ENCODE measurements at places on chromosomes 3 and 15.

DNA sequence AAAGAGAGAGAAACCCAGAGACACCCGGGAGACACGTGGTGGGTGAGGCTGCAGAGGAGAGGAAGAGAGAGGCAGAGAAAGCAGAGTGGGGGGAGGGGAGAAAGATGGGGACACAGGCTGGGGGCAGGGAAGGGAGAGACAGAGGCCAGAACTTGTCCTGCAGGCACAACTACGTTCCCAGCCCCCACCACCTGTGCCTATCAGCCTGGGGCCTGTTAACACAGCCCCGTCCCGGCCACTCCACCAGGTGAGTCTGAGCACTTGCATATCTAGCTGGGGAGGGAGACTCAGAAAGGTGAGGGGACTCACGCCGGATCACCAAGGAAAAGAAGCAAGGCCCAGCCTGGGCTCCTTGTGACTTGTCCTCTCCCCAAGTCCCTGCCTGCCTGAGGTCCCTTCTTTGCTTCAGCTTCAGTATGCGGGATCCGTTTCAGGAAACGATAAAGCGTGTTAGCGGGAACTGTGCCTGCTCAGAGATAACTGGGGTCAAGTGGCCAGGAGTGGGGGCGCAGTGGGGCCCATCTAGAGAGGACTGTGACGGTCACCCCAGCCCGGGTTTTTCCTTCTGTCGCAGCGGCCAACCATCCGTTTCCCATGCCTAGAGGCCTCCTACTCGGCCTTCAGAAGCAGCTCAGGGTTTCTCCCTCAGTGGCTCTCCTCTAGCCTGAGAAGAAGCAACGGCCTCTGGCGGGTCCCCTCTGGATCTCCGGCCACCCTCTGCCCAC is 10.3 kb downstream of the LINGO1 start:
- DNase-seq, result no peak

GRCh38 chr15:55237219-55238130 is 40.7 kb upstream of the RSL24D1 start:
- no peak for DNase-seq

GRCh38 chr15:36401586-36401966 is 177.8 kb upstream of the CDIN1 start:
- no peak for DNase-seq

GRCh38 chr3:52454938-52455282 is 494 bp upstream of the NISCH start:
- no peak for DNase-seq

DNA sequence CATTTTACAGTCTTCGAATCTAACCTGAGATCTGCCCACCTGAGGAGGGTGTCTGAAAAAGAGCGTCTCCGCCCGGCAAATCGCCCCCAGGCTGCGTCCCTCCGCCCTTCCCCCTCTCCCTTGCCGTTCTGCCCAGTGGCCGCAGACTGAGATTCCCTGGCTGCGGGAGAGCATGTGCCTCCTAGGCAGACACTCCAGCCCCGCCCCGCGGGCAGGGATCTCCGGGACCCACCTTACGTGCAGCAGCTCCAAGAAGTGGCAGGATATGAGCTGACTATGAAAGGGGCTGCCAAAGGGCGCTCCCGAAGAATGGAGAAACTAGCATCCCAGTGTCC is 2.7 kb upstream of the WNT5A start:
- DNase-seq, result no peak

DNA sequence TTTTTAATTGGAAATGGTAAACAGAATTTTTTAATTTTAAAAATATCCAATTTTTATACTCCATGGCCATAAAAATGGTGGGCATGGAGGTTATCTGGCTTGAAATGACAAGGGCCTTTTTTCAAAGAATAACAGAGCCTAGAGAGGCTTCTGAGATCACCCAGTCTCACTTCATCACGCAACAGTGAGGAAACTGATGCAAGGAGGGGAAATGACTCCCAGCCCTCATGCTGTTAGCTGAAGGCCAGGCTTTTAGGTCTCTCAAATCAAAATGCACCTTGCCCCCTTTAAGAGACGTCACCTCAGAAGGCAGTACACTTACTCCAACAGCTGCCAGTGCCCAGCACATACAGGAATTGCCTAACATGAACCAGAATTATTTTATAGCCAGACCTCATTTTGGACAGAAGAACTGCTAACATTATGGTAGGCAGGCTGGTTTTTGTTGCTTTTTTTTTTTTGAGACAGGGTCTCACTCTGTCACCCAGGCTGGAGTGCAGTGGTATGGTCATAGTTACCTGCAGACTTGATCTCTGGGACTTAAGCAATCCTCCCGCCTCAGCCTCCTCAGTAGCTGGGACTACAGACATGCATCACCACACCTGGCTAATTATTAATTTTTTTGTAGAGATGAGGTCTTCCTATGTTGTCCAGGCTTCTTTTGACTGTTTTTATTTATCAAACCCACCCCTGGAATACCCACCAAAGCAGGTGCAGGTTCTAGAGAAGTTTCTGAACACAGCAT is 9.1 kb downstream of the RAB43 start:
- no peak for DNase-seq

DNA sequence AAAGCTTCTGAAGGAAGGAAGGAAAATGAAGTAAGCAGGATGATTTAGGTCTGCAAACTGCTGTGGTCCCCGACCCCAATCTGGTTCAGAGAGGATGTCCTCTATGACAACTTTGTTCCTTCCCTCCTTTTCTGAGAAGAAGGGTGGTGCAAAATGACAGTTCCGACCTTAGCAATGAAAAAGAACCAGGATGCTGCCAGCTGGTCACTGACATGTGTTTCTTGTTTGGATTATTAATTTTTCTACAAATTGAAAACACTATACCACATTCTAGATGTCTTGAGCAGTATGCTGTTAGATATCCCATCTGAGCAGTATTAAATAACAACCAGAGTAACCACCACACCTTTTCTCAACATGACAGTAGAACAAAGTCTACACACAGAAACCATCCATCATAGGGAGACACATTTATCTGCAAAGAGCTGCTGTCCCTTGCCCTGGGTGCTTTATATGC is 27.5 kb downstream of the CDCP1 start:
- DNase-seq, result no peak

DNA sequence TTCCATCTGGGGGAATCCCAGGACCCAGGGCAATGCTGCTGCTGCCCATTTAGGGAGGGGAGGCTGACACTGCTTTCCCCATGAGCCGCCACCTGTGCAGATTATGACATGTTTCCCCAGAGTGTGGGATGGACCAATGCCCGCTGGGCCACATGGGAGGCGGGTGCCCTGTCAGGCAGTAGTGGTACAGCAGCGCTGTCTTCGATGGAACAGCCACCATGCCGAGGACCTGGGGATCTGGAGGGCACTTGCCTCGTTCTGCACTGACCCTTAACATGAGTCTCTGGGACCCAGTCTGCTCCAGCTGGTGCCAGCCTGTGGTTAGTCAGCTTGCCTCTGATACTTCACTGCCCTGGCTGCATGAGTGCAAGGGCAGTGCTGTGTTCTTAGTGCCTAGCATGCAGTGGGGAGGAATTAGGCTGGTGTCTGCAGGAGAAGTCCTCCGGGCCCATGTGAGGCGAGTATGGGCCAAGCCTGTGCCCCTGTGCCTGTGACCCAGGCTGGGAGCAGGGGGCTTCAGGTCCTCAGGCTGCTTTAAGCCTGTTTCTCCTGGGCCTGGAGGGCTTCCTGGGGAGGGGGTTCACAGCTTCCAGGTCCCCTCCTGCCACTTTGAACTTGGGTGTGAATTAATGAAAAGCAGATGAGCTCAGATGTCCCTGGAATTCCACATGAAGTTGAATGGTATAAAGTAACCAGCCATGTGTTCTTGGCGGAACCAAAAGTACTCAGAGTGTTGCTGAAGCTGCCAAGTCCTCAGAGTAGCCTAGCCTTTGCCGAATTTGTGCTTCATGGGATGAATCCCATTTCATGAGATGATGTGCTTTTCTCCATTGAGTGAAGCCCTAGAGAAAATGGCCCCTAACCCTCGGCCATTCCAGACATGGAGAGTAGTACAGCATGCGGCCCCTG is 22.9 kb downstream of the KLF13 start:
- no peak for DNase-seq

DNA sequence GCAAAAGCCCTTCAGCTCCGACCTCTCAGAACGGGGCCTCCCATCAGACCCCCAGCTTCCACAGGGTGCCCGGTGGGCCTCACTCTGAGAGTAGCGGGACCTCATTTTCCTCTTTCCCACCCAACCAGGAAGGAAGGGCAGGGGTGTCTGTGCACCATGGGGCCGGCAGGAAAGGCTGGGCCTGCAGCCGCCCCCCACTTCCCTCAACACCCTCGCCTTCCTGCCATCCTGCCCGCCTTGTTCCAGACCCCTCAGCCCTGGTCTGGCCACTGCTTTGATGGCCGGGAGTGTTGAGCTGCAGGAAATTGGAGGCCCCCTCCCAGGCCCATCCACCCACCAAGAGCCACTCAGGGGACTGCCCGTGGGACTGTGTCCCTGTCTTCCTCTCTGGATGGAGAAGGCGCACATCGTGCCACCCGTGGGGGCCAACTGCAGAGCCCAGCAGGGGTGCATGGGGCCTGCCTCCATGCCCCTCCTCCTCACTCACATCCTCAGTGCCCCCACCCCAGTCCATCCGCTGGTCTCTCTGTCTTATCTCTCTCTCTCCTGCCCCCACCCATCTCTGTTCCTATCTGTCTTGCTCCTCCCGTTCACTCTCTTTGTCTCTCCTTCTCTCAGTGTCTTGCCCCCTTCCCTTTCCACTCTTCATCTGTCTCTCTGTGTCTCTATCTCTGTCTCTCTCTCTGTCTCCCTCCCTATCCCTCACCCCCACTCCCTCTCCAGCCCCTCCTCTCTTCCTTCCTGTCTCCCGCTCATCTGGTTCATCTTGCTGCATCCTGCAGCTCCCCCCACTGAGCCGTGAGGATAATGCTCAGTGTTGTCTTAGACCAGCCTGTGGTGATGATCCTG is 1.8 kb upstream of the PLXND1 start:
- no peak for DNase-seq

All from activated CD4-positive, alpha-beta T cell treated with anti-CD3 and anti-CD28 coated beads for 1 hour (primary cell).